Right cardiac atrium (tissue), 5 donors: ENCODE measurements at places on chromosomes 7 and 10. TPM values are rescaled to one million over a fixed set of nuclear protein-coding genes. Genes with fewer than 3 reads are reported as not detected.

Gene TBL2
- 6.4 TPM for polyA plus RNA-seq

Gene LRRC61
- polyA plus RNA-seq = 4.4 TPM

Gene ITGB8
- 2.1 TPM for polyA plus RNA-seq

- DNase-seq = no peak
Measured at GRCh38 chr10:7218968-7219367, 191.9 kb downstream of the SFMBT2 start.

GRCh38 chr7:78636727-78637126, 816.7 kb downstream of the MAGI2 start:
- DNase-seq = no peak

GRCh38 chr10:70466951-70467350, 11.6 kb upstream of the PALD1 start:
- no peak for DNase-seq

DNA sequence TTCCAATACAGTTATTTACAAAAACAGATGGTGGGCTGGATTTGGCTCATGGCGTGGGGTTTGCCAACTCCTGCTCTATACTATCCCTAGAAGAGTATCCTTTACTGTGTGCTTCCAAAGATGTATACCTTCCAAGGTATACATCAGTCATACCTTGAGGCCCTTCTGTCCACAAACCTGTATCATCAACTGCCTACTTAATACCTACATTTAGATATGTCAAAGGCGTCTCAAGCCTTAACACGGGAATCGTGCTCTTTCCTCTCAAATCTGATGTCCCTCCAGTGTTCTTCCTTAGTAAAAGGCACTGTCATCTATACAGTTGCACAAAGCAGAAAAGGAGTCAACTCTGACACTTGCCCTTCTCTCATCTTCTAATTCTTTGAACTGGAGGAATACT, 36.9 kb downstream of the NAMPT start:
- no peak for DNase-seq

DNA sequence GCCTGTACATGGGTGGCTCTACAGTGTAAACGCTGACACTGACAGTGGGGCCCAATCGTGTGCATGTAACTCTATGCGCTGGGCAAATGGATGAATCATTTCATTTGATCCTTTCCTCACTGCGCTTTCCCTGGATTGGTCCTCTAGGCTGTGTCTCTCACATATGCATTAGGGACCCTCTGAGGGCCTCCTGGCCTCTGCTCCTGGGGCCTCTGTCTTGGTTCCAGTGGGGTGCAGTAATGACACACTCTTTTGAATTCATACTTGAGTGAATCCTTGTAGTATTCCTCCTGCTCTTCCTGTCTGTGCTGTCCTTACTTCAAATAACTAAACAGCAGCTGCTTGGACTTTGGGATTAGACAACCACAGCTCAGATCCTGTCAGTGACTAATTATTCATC, 176.5 kb upstream of the ADO start:
- DNase-seq = no peak

DNA sequence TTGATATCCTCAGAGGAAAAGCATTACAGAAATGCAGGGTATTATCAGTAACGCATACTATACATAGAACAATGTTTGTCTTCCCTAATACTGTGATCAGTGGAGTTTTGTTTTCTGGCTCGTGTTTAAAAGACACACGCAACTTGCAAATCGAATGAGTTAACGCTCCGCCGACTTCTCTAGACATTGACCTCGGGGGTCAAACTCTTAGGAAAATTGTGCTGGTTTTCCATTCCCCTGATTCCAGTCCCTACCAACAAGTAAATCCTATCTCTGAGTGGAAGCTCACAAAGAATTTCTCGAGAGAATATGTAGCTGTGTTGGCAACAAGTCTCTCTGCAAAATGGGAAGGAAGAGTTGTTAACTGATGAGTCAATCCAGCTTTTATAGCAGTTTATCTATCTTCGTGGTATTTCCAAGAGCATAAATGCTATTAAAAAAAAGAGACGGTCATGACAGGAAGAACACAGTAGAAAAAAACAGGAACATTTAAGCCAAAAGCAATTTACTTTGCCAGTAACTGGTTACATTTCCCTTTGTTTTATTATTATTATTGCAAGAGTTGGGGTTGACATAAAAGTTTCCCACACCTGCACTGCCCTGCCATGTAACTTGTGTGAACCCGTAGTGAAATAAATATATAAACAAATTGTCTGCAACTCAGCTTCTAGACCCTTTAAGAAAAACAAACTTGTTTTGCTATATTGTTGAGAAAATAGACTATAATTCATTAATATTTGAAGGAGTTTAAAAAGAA, 144.4 kb downstream of the ARID5B start:
- no peak for DNase-seq

DNA sequence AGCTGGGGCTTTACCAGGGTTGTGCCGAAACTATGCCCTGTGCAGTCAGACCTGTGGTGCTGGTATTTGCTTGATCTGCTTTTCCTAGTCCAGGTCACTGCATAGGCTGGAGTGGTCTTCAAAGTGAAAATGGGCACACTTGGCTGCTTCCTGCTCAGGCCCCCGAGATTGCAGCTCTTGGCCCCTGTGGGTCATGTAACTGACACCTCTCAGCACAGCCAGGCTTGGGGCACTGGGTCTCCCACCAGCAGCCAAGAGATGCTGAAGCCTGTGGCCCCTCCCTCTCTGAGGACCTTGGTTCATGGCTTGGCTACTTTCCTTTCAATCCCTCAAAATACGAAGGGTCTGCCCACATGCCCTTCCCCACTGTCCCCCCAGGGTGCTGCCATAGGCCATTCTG, 33.7 kb downstream of the PDIA4 start:
- no peak for DNase-seq

- DNase-seq = no peak
Measured at GRCh38 chr10:130806426-130806825, 505.1 kb downstream of the TCERG1L start.

DNA sequence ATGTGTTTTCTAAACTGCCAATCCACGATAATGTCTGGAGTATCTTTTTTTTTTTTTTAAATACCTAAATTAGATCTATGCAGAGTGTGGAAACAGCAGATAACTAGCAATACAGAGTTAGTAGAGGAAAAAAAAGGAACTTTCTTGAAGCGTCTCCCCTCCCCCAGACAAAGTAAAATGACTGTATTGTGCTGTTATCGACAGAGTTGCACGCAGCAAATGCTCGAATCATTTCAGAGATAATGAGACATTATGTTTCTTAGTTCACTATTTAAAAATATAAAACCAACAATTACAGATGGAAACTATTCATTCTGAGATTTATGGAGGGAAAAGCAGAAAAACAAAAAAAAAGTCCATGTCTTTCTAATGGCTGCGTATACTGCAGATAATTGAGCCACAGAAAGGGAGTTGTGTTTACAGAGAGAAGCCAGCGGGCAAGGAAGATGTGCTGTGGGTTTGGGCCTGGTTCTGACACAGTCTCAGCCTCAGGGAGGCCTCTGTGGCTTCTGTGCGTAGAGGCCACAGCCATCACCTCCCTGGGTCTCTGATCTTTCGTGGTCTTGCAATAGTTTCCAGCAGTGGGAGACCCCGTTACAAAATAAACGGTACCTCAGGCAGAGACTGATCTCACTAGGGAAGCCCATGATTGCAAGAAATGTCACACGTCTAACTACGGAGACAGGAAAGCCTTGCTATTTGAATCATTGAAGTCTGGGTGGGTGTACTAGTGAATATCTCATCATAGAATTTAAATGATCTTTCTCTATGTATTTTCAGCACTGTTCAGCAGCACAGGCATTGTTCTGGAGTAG, 19.1 kb upstream of the KLF6 start:
- DNase-seq = no peak

GRCh38 chr10:62131724-62132123, 136.9 kb downstream of the RTKN2 start:
- DNase-seq = no peak

DNA sequence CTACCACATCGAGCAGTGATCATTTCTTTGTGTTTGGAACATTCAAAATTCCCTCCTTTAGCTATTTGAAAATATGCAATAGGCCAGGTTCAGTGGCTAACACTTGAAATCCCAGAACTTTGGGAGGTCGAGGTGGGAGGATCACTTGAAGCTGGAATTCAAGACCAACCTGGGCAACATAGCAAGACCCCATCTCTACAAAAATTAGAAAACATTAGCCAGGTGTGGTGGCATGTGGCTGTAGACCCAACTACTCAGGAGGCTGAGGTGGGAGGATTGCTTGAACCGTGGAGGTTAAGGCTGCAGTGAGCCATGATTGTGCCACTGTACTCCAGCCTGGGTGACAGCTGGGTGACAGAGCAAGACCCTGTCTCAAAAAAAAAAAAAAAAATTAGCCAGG, 15.3 kb upstream of the EXOC4 start:
- DNase-seq = no peak

GRCh38 chr7:149126662-149127266, 640 bp upstream of the ZNF425 start:
- DNase-seq = peak; percentile 64

- no peak for DNase-seq
Measured at GRCh38 chr7:15446722-15447121, 115.1 kb downstream of the AGMO start.

- DNase-seq = no peak
Measured at GRCh38 chr7:141974831-141975230, 1.3 kb upstream of the TAS2R38 start.

GRCh38 chr7:357531-358209, 67.7 kb downstream of the FOXL3 start:
- no peak for DNase-seq
